T47D (cell line): ENCODE measurements at places on chromosomes 6 and 20.

DNA sequence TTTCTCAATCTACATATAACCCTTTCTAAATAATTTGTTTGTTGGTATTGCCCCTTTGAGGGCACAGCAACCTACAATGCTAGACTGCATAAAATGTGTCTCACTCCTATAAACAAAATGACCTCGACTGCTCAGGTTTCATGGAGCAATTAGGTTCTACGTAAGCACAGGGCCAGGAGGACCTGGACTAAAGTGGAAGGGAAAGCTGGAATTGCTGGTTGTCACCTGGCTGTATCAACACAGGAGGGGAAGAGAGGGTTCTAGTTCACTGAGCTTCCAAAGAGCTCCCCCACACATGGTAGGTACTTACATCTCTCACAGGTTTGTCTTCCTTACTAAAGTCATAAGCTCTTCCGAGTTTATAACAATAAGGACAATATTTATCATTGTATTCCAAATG lies 51.0 kb downstream of the NCOA6 start:
- no peak for DNase-seq

- no peak for DNase-seq
These were observed 40.4 kb upstream of the PIM1 start for GRCh38 chr6:37129566-37129965.

DNA sequence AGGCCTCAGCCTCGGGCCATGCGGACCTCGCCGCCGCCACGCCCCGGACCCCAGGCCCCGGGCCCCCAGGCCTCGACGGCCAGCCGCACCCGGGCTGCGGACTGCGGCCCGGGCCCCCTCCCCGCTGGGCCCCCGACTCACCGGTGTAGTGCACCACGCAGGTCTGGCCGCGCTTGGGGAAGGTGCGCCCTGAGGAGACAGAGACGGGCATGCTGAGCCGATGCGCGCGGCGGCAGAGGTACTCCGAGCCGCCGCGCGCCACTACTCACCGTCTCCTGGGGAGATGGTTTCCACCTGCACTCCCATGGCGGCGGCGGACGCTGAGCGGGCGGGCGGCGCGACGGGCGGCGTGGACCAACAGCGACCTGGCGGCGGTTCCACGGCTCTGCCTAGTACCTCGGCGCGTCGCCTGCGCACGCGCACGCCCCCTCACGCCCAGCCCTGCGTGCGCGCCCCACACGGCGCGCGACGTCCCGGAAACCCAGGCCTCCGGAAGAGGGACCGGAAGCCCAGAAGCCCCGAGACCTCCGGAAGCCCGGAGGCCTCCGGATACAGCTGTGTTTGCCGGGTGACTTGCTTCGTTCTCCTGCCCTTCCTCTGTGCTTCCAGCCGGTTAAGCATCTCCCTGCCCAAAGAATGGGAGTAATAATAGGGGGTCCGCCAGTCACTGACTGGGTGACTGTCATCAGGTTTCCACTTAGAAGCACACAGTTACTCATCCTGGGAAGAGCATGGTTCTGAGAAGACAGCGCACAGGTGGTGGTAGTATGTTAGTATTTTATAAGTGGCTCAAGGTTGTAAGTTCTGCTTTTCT lies at the start of gene FKBP1A:
Gene FKBP1A, minus strand, starts transcription at position 362 of the 814 bp plus-strand sequence. Its CDS starts 56 bp downstream, at position 306.
- peak; percentile 64 for DNase-seq

DNA sequence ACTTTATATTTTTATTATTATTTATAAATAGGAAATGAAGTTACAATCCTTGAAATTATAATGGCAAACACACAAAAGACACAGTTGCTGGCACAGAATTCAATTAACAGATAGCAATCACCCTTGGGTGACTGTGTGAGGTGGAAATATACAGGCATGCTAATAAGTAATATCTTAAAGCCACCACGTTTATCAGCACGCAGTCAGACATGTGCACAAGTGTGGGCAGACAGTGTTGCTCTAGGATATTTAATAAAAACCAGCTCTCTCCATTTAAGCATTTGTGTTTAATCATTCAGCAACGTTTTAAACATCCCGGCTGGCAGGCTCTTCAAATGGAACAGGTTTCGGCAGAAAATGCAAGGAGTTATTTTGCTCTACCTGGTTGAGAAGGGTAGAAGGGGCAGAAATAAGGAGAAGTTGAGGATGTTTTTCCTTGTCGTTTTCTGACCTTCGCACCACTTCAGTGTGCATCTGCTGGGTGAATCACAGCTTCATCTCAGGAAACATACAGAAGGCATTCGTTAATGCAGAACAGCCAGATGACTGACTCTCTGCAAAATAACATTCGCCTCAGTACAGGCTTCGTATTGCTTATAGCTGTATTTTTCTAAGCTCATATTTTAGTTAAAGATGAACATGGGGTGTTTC lies 585.1 kb downstream of the QKI start:
- DNase-seq, result no peak

GRCh38 chr20:8018958-8019245 lies 659 bp downstream of the TMX4 start:
- peak; percentile 78 for DNase-seq

DNA sequence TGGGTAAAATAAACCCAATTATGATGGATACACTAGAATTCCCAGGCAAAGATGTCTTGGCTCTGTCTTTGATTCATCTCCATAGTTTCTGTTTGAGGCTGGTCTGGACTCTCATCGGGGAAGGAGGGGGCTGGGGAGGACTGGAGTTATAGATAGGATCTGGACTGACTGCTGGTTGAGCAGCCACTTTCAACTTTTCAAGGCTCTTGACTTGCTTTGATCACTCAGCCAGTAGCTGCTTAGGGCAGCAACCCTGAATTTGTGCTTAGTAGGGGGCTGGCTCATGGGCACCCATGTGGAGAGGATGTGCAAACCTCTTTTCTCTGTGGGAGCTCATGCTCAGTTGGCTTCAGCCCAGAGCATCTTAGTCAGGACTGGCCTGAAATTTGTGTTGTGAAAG lies 114.0 kb upstream of the NEDD9 start:
- DNase-seq, result no peak

DNA sequence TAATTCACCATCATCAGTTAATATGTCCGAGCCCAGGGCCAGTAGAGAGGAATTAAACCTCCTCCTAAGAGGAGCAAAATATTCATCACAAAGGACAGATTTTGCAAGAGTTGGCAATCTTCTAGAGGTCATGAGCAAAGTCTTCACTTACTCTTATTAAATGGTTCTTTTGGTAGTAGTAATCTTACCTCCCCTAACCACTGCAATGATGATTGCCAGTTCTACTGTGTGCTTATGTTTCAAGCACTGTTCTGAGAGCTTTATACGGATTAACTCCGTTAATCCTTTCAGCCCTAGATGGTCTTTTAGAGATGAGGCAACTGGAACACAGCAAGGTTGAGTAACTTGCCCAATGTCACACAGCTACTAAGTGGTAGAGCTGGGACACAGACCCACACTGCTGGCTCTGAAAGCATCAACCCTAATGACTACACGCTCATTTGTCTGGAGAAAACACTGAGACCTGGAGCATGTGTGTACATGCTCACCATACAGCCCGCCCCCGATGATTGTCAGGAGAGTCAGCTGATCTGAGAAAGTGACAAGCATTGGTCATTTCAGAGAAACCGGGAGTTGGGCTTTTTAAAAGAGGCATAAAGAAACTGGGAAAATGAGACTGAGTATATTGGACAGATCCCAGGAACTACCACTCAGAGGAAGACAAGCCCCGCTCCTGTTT lies 276.0 kb downstream of the NRN1 start:
- DNase-seq, result no peak

GRCh38 chr6:83600459-83600858 lies 88.1 kb downstream of the PRSS35 start:
- DNase-seq, result no peak

DNA sequence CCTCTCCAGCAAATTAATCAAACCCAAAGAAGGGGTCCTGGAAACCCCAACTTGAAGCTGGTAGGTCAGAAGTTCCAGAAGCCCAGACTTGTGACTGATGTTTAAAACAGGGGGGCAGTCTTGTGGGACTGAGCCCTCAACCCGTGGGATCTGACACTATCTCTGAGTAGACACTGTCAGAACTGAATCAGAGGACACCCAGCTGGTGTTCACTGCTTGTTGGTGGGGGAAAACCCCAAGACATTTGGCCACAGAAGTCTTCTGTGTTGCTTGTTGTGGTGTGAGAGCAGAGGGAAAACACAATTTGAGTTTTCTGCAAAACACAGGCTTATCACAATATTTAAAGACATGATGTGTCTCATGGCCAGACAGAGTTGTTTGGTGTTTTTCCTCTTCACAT lies 29.9 kb downstream of the KIF13A start:
- no peak for DNase-seq

DNA sequence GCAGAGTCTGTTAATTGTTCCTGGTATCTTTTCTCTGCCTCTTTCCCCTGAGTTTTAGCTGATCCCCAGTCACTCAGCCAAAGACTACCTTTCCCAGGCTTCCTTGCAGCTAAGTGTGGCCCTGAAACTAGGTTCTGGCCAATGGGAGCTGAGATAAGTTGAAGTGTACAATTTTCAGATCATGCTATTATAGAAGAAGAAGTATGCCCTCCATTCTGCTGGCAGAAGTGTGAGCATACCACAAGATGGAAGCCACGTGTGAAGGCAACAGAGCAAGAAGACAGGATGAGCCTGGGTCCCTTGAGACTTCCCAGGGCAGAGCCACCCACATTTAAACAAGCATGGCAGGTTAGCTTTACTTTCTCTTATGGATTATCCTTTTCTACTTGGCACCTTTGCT lies 273.2 kb downstream of the HIVEP2 start:
- no peak for DNase-seq

DNA sequence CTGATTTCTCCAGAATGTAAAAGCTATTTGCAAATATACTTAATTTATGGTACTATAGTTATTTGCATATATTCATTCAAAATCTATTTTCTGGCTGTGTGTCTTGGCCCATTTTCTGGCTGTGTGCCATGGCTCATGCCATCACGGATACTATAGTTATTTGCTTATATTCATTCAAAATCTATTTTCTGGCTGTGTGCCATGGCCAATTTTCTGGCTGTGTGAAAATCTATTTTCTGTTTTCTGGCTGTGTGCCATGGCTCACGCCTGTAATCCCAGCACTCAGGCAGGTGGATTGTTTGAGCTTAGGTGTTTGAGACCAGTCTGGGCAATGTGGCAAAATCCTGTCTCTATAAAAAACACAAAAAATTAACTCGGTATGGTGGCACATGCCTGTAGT lies 28.9 kb upstream of the RIPK1 start:
- no peak for DNase-seq

GRCh38 chr6:127302728-127303660 lies 36.3 kb downstream of the RNF146 start:
- peak; percentile 61 for DNase-seq

DNA sequence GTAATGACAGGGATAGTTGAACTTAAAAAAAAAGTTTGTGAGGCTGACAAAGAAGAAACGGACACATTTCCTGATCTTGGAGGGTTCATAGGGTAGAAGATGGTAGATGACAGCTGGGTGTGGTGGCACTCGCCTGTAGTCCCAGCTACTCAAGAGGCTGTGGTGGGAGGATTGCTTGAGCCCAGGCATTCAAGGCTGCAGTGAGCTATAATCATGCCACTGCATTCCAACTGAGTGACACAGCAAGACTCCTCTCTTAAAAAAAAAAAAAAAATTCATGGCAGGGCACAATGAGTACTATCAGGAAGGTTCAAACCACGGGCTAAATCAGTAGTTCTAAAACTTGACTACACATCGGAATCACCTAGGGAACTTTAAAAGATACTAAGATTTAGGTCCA lies 2.0 kb upstream of the MICA start:
- no peak for DNase-seq

DNA sequence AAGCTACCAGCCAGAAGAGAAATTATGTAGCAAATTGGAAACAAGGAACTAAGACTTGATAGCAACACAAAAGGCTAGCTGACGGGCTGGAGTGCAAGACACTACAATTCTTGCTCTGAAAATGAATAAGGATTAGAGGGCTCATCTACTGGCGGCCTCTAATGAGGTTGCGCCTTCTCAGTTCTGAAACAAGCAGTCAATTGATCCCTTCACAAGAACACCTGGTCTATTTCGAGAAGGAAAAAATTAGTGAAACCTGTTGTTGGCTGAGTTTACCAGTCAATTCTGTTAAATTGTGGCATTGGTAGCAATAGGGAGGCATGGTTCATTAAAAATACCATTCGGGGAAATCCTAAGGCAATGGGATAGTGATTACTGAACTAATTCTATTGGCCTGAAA lies 74.8 kb upstream of the JARID2 start:
- no peak for DNase-seq

DNA sequence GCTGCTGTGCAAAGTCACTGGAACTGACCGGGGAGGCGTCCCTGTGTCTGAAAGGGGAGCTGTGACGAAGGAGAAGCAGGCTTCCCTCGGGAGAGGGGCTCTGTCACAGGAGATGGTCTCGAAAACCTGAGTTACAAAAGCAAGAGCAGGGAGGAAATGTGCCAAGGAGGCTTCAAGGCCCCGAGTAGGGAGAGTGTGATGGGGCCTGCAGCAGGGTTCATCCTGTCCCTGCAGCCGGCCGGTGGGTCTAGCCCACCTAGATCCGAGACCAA lies 16.7 kb downstream of the DYNLT1 start:
- DNase-seq, result no peak

DNA sequence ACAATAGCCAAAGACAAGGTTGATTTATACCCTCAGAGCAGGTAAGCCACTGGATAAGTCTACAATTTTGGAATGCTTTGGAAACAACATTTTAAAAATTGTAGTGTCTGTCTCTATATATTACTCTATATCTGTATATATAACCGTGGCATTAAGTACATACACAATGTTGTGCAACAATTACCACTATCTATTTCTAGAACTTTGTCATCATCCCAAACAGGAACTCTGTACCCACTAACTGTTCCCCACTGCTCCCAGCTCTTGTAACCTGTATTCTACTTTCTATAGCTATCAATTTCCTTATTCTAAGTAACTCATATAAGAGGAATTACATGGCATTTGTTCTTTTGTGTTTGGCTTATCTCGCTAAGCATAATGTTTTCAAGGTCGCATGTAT lies 78.2 kb upstream of the ASCC3 start:
- DNase-seq, result no peak

- no peak for DNase-seq
These were observed 60.9 kb downstream of the PLCB4 start for GRCh38 chr20:9129756-9130155.

- DNase-seq, result no peak
These were observed 73.6 kb upstream of the TRAF3IP2 start for GRCh38 chr6:111679126-111679858.

- no peak for DNase-seq
These were observed 206.4 kb upstream of the CITED2 start for GRCh38 chr6:139580592-139581484.

DNA sequence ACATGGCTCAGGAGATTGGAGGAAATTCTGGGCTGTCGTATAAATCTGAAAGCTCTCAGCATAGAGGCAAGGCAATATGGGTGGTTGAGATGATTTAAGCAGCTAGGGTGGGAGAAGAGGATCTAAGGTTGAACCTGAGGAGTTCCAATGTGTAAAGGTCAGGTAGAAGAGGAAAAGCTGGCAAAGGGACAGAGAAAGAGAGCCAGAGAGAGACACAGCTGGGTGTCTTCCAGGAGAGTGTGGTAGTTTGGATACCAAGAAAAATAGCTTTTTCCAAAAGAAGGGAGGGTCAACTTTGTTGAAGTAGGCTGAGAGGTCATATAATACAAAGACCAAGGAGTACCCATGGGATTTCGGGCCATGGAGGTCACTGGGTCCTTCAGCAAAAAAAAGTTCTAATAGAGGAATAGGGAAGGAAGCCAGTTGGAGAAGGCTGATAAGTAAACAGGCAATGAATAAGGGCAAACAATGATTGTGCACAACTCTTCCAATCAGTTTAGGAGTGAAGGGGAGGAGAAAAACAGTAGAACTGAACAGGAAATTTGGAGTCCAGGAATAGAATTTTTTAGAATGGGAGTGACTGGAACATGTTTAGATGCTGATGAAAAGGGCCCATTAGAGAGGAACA lies 135.1 kb downstream of the QRSL1 start:
- DNase-seq, result no peak
